ENCODE measurements at places on chromosomes 5 and 9.

DNA sequence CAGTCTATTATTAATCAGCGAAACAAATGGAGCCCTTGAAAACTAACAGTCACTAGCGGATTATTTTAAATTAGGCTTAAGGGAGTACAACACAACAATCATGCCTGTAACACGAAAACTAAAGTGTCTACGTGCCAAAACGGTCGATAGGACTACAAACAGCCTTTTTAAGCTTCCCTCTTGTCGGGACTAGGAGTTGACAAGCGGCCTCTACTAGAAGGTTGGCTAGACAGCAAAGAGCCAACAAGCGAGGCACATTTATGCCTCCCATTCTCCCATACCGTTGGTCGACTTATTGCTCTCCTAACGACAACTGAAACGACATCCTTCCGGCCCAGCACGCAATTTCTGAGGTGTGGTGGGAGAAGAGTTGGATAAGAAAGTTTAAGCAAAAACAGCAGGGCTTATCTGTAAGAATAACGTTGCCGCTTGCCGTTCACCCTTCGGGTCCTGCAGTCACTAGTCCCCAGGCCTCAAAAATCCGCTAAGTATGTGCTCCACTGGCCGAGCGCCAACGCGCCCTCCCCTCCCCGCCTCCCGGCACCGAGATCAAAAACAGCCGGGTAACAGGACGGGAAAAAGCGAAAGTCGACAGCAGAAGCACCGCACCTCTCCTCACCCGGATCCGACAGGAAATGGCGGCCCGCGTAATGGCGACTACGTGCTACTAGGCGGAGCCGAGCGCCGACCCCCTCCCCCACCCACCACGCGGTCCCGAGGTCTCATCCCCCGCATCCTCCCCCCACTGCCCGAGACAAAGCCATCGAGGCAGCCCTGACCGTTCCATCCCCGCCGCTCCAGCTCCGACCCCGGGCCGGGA is 813 bp downstream of the HNRNPK start:
- DNase-seq: peak; percentile 80

GRCh38 chr5:80781356-80781755 is 126.6 kb upstream of the DHFR start:
- DNase-seq: no peak

DNA sequence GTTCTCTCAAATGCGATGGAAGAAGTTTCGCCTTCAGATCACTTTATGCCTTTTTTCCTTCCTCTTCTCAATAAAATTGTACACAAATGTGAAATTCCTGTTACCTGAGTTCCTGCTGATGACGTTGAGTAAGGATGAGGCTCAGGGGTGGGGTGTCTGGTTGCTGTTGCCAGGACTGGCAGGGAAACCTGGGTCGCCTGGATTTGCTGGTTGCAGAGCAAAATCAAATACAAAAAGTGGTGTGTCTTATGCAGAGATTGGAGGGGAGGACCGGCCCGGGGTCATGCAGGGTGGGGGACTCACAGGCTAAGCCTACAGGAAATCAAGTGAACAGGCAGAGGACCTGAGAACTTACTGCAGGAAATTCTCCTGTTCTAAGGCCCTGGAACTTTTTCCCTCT is 39.2 kb downstream of the ANXA2R start:
- no peak for DNase-seq

GRCh38 chr5:64773533-64773932 is 4.8 kb downstream of the CWC27 start:
- no peak for DNase-seq

DNA sequence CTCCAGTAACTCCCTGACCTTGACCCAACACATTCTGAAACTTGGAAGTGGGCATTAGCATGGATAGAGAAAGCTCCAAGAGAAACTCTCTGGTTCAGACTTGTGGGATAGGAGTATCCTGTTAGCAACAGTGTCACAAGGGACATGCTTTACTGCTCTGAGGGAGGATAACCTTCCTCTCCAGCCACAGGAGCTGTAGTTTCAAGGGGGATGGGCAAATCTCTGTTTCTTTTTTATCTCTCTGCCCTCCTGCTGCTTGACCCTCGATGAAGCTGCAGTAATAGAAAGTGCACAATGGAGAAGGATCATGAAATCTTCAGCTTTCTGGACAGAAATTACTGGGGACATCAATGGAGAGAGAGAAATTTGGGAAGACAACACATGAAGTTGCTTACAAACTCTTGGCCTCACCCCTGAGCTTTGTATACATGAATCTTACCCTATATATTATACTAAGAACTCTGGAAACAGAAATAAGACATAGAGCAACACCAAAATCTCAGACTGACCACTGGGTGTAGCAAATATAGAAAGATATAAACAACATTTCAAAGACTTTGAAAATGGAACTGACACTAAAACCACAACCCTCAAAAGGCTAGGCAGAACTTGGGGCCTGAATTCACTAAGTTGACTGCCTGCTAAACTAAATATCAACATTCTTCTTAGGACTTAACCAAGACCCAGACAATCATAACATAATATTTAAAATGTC is 471.0 kb upstream of the MEF2C start:
- DNase-seq: no peak

DNA sequence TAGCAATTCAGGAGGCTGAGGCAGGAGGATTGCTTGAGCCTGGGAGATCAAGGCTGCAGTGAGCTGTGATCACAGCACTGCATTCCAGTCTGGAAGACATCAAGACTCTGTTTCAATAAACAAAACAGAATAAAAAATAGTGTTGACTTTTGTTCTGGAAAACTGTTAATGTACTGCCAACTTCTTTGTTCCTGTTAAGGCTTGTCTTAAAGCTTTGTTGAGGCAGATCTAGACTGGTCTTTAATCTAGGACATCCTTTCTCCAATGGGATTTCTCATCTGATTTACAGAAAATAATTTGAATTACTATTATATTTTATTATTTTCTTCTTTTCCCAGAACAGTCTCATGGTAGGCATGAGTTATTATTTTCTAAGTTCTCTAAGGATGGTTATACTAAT is 26.0 kb downstream of the BDP1 start:
- DNase-seq: no peak

DNA sequence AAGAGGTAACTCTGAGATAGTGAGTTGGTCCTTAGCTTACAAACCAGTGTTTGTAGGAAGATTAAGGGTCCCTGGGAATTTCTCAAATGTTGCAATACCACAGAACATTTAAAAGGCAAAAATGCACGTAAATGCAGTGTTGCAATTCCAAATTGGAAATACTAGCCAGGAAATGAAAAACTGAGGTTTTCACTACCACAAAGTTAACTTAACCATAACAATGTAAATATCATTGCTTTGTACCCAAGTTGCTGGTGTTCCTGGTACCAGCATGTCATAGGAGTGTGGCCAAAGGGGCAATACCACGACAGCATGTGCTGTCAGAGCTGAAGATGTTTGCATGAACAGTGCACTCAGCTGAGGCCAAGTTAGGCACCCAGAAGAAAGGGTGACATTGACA is 382.9 kb downstream of the GLIS3 start:
- DNase-seq: no peak

- DNase-seq: no peak
These were observed 7.7 kb upstream of the NFIB start for GRCh38 chr9:14321517-14322130.

GRCh38 chr5:77621440-77621839 is 17.1 kb downstream of the OTP start:
- DNase-seq: no peak

DNA sequence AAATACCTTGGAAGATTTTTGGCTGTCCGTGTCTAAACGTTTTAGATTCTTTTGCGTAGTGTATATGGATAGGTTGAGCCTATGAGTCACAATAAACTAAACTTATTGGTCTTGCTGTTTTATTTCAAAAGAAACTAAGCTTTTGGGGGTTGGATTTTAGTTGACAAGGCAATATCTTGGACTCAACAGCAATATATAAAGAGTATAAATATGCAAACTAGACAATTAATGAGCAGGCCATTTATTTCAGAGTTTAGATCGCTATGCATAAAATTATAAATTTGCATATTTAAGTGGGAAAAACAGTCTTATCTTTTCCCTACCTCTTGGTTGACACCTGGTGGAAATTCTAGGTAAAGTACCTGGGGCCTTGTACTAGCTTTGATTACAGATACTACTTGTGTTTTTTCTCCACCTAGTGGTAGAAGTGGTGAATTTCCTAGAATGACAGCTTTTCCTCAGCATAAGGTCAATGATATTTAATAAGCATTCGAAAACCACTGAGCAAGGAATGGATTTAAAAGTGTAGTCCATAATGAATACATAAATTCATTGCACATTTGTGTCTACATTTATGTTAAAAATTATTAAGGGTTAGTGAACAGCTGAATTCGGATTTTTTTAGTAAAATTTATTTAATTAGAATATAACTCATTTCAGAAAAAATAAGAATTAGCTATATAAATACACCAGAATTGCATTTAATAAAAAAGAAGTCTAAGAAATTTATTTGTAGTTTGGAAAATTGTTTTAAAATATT is 1.7 kb upstream of the ARRDC3 start:
- DNase-seq: no peak

DNA sequence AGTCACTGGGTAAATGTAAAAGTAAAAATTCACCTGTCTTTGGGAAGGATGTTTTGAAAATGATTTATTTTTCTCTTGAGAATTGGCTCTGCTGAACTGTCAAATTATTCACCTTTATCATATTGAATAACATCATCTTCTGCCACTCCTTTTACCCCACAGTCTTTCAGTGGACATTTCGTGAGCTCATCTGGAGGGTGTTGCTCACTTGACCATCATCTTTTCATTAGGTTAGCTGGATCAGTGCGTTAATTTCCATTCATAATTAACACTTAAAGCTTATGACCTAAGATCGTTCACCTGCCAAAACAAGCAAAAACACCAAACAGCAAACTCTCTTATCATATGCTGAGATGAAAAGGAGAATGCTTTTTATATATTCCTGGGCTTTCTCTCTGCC is 53.4 kb upstream of the TNFAIP8 start:
- DNase-seq: no peak

DNA sequence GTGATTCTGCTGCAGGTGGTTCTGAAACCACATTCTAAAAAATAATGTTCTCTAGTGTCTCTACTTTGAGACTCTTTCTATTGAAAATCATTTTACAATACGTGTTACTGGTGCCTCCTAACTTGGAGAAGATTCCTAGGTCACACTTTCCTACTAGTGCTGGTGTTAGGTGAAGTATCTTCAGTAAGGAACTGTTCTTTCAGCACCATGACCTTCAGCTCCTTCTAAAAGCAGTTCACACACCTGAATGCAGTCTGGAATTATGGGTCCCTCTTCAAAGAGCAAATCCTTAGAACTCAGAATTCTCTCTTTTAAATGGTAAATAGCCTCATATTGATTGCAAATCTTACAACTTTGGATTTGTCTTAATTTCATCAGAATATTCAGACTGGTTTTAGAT is 10.6 kb upstream of the DPYSL3 start:
- no peak for DNase-seq

GRCh38 chr5:158635565-158635964 is 464.2 kb downstream of the EBF1 start:
- DNase-seq: no peak

GRCh38 chr9:14302405-14302804 is 11.5 kb downstream of the NFIB start:
- DNase-seq: no peak

GRCh38 chr5:39877479-39877878 is 452.7 kb upstream of the DAB2 start:
- DNase-seq: no peak

GRCh38 chr5:17738446-17738845 is 104.2 kb downstream of the TAF11L14 start:
- DNase-seq: no peak

DNA sequence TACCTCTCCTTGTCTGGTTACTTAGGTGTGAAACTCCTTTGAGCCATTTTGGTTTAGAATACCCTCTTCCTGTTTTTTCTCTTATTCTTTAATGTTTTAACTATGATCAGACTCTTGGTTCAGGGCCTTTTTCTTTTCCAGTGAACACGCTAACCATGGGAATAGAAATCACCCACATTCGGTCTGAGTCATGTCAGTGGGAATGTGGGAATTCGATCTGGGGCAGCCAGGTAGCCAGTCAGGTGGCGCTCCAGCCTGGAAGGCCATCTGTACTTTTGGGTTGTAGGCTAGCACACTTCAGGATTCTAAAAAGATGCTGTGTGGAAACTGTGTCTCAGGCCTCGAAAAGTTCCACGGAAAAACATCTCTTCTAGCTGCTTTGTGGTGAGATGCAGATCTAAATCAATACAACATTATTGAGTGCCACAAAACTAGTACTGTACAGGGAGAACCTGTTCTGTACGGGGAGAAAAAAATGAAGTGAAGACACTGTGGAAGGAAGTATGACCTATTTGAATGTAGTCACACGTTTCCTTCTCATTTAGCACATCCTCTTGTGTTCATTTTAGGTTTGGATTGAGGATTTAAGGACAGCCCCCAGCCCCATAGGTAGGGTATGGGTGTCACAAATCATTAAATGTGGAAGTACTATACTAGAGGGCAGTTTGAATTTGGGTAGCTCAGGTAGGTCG is 36.4 kb downstream of the SNX30 start:
- DNase-seq: no peak

DNA sequence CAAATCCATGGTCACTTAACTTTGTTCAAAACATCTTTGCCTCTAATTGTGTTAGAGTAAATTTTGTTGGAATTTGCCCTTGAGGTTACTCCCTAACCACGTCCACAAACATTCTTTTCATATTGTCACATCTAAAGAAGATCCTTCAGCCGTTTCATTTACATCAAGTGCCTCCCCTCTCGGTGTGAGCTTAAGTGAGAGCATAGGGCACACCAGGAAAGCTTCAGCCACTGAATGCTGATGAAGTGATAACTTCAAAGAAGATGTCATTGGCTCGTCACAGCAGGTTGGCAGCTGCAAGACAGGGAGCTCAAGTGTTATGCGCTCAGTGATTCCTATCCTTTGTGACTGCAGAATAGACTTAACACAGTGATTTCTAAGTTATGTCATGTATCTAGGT is 49.6 kb upstream of the ADAMTS19 start:
- no peak for DNase-seq

- no peak for DNase-seq
These were observed 3.3 kb upstream of the ANXA2R start for GRCh38 chr5:43043400-43043756.

- peak; percentile 38 for DNase-seq
These were observed at the start of gene OLFM1 for GRCh38 chr9:135087489-135087792. TSS of gene OLFM1 (plus strand) at chr9:135087668. CDS start at chr9:135087990, 322 bp downstream.

DNA sequence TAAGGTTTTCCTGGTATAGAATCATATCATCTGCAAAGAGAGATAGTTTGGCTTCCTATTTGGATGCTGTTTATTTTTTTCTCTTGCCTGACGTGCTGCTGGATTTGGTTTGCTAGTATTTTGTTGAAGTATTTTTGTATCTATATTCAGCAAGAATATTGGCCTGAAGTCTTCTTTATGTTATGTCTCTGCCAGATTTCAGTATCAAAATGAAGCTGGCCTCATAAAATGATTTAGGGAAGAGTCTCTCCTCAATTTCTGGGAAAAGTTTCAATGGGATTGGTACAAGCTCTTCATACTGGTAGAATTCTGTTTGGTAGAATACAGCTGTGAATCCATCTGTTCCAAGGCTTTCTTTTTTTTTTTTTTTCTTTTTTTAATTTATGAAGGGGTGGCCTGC is 799.0 kb upstream of the TYRP1 start:
- no peak for DNase-seq

DNA sequence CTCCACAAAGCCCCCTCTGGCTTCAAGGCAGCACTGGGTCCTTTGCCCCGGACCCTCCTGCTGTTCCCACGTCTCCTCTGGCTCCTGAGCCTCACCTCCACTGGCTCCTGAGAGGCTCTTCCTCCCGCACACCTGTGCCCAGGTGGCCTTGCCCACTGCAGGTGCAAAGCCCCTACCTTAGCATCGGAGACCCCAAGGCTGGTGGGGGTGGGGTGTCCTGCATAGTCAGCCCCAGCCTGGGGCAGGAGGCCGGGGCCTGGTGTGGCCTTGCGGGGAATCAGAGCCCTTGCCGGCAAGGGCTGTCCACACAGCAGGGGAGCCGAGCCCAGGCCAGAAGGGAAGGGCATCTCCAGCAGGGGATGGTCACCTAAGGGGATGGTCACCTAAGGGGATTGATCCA is 41.3 kb upstream of the CEP72 start:
- no peak for DNase-seq

Data from stimulated activated CD4-positive, alpha-beta T cell treated with anti-CD3 and anti-CD28 coated beads, Interleukin-2, amount 100 ng/mL, for 48 hours (primary cell).